ENCODE measurements at places on chromosomes 3 and 15.

GRCh38 chr3:119173325-119173724 is at the start of gene UPK1B:
Gene UPK1B, plus strand, starts transcription at chr3:119173598. Its CDS starts 13,144 bp downstream, at chr3:119186742.
- DNase-seq, result no peak

DNA sequence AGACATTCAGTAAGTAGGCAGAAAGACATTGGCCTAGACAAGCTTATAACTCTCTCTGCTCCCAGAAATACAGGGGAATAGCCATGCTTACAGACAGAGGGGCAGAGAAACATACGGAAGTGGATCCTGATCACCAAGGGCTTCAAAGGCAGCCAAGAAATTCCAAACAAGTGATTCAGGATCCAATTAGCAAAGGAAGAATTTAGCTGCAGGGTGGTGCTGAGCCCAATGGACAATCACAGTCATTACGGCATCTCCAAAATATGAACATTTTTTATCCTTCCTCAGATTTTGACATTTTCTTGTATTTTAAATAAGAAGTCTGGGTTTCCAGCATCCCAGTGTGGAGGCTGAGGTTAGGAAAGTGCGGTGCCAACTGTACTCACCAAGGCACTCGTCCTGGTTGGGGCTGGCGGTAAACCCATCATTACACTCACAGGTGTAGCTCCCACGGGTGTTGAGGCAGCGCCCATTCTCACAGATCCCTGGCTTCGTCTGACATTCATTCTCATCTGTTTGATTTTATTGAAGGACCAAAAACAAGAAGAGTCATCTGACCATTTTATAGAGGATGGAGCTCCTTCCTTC is 96.8 kb downstream of the DUT start:
- peak; percentile 99 for DNase-seq

DNA sequence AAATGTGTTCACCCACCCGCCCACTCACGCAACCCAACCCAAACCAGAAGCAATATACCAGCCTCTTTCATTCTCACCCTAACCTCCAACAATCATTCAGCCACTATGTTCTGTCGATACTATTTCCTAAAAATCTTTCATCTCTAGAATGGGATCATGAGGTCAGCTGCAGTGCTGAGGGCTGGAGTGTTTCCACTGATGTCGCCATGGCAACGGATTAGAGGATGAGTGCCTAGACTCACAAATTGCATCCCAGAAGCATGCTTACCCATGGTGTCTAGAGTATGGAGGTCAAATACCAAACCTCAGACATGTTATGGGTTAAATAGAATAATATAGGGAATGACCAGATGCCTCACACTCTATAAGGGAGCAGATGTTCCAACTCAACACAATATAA is 138.5 kb downstream of the GABRB3 start:
- no peak for DNase-seq

- no peak for DNase-seq
Measured at GRCh38 chr15:70112074-70112395, 14.3 kb upstream of the TLE3 start.

GRCh38 chr3:12343047-12343501 is 54.2 kb downstream of the PPARG start:
- no peak for DNase-seq

GRCh38 chr15:68224546-68225250 is 4.8 kb downstream of the CLN6 start:
- no peak for DNase-seq

DNA sequence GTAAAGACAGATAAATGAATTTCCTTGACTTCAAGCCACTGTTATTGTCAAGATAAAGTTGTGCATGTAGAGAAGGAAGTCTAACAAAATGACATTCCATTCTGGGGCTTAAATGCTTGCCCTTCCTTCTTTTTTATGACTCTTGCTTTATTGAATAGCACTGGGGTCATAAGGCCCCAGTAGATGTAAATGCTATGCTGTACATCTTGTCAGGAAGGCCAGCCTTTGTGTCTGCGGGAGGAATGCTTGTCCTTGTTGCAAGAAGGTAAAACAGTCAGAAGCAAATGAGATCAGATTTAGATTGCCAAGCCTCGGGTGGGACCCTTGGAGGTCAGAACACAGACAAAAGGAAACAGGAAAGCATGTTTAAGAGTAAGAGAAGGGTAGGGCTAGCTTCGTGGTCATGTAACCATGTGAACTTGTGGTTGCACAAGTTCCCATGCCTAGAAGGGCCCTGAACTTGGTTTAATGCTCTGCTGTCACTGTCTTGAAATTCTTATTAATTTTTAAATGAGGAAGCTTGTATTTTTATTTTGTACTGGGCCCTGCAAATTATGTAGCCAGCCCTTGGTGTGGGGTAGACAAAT is 81.5 kb downstream of the PPM1L start:
- peak; percentile 2 for DNase-seq

DNA sequence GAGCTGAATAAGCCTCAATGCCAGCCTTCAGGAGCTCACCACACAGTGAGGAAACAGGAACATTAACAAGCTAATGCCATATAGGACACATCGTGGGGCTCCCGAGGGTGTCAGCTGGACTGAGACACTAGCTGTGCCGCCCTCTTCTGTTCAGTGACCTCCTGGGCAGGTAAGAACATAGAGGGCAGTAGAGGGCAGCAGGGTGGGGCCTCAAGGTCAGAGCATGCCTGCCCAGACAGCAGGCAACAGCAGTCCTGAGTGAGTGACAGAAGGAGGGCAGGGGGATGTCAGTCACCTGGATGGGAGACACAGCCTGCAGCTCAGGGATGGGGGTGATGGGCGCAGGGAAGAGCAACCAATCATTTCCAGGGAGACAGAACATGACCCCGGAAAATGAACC is 15.5 kb downstream of the NTRK3 start:
- DNase-seq, result no peak

DNA sequence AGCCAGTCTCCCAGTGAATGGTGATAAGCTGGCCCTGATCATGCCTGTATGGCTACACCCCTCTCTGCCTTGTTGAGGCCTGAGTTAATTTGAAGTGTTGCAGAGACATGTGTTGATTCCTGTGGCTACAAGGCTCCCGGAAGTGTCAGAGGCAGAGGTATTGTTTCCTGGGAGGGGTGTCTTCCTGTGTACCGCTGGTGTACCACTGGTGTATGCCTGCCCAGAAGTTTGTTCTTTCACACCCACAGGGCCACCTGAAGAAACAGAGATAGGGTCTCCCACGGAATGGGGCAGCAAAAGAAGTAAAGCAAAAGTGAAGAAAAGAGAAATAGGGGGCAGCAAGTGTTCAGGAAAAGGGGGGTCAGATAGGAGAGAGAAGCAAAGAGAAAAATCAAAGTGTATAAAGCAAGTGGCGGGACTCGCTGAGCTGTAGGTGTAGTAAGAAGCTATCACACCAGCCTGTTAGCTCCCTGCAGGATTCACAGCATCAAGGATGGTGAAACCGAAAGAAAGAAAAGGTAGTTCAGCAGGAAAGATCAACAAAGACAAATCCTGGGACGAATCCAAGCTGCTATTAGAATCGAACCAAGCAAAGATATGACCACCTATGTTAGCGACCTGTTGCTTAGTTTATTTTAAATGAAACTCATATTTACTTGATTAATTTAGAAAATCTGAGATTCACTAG is 36.6 kb upstream of the CD47 start:
- no peak for DNase-seq

- peak; percentile 27 for DNase-seq
Measured at GRCh38 chr3:170418422-170419398, at the start of gene CLDN11. Gene CLDN11, plus strand, starts transcription at chr3:170418868. Its CDS starts 199 bp downstream, at chr3:170419067.

- DNase-seq, result no peak
Measured at GRCh38 chr3:13109516-13109915, 36.3 kb upstream of the IQSEC1 start.

DNA sequence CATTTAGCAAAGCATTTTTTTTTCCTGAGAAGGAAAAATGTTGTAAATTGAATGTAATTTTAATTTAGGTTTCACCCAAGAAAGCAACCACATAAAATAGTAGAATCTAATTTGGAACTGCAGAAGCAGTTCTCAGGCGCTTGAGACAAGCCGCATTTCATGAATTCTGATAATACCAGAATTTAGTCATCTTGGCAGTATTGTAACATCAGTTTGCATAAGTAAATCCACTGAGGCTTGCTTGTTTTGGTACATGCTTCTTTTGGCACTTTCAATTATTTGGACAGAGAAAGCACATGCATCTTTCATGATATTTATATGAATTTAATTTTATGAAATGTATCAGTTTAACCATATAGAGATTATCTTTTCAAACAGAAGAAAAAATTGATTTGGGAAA is 389.7 kb upstream of the ROBO1 start:
- no peak for DNase-seq

GRCh38 chr3:172699031-172699430 is 11.8 kb downstream of the NCEH1 start:
- DNase-seq, result no peak

GRCh38 chr3:155553326-155553725 is 191.5 kb downstream of the PLCH1 start:
- DNase-seq, result no peak

- peak; percentile 44 for DNase-seq
Measured at GRCh38 chr15:63086947-63087346, 34.7 kb upstream of the LACTB start.

GRCh38 chr3:141372656-141373055 is 4.4 kb downstream of the ZBTB38 start:
- DNase-seq, result no peak

GRCh38 chr3:195441476-195441991 is 1.3 kb downstream of the ACAP2 start:
- peak; percentile 71 for DNase-seq

GRCh38 chr3:65833761-65834505 is 204.8 kb downstream of the MAGI1 start:
- DNase-seq, result peak; percentile 79

- DNase-seq, result peak; percentile 11
Measured at GRCh38 chr3:134644731-134645514, 5.9 kb downstream of the KY start.

GRCh38 chr3:35383719-35384555 is 255.4 kb upstream of the ARPP21 start:
- DNase-seq, result no peak

DNA sequence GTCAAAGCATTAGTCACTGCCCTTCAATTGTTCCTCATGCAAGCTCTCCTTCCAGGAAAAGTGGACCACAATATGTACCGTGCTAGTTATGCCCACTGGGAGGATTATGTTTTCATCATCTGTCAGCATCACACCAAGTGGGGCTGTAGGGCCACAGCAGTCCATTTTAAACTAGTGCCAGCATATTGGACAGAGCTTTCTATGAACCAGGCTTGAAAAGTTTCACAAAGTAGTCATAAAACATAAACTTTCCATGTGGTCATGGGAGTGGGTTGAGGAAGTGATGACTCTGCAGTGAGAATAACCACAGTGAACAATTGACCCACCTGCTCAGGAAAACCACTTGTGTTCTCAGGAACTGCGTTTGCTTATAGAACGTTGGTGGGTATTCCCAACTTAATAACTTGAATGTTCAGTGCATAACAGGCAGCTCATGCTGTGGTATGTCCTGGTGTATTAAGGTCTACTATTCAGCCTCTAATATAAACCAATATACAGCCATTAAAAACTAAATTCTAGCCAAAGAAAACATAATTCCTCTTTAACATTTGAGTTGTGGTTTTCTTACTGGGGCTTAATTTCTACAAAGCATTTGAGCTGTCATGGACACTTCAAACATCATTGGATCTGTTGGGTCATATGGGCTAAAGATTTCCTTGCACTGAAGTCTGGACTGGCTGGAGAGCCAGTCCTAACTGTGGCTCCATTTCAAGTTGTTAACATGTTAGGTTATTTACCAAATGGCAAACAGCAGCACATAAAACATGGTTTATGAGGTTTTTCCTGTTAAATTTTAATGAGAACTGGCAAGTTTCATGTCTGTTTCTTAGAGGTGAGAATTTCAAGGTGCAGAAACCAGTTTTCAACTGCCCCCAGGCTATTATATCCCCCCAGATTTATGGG is 274.1 kb downstream of the OTOL1 start:
- DNase-seq, result no peak

DNA sequence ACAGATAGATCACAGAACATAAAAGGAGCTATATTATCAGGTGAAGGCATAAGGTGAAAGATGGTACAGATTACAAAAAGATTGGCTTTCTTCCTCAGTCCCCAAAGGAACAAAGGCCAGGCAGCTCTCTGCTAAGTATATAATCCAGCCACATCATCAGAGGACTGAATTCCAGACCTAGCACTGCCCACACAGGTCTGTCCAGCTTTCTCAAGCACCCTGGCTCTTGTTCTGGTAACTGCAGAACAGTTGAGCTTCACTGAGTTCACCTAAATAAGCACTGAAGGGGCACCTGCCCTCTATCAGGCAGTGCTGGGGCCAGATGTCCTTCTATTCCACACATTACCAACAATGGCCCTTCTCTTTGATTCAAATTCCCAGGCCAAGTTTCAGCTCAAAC is 6.3 kb downstream of the DUOXA1 start:
- DNase-seq, result no peak

DNA sequence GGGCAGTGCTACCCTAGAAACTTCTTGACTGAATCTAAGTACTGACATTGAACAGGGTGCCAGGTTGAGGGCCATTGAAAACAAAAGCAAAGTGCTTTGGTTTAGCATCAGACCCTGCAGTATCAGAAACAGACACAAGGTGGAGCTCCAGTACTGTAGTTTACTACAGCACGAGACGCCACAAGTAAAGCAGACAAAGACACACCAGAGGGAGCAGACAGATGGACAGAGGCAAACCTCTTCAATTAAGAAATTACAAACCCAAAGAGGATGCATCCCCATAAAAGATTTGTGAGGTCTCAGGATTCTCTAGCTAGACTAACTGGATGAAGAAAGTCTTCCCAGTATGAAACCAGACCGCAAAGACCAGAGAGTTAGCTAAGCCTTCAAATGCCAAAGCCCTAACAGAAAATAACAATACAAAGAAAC is 16.6 kb downstream of the TOP2B start:
- DNase-seq, result peak; percentile 80

DNA sequence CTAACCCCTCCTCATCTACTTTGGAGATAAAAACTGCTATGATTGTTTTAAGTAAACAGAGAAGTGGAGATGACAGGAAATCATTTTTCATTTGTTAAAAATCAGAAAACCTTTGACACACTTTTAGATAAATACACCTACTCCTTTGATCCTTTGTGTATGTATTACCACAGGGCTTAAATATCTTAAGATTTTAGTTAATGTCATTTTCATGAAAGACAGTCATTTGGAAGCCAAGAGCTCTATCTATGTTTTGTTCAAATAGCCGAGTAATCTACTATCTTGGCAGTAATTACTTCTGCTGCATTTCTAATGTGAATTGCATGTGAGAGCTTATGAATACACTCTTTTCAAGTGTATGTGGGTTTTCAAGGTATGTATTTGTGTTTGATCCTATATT is 2.0 kb downstream of the ARPP21 start:
- no peak for DNase-seq
